ENCODE measurements at places on chromosomes 2 and 18.

DNA sequence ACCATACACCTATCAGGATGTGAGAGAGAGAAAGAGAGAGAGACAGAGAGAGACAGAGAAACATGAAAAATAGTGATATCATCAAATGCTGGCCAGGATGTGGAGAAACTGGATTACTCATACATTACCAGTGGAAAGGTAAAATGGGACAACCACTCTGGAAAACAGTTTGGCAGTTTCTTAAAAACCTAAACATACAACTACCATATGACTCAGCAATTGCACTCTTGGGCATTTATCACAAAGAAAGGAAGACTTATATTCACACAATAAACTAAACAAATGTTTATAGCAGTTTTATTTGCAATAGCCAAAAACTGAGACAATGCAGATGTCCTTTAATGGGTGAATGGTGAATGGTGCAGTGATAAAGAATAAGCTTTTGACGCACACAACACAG, 29.1 kb downstream of the SLC4A3 start:
- DNase-seq: no peak

DNA sequence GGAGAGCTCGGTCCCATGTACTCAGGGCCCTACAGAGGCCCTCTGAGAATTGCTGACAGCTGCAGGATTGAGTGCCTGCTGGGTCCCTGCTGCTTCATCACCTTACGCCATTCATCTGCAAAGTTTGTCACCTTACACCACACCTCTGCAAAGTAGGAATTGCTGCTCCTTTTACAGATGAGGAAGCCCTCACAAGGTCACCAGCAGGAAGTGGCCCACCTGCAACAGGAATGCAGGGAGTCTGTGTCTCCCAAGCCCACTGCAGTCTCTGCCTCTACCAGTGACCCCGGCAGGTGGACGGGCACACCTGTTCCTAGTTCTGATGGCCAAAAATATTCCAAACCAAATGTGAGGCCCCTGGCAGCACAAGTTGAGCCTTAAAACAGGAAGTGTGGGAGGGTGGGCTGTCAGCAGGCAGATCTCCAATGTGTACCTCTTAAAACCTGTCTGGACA, 441.4 kb downstream of the NBAS start:
- no peak for DNase-seq

DNA sequence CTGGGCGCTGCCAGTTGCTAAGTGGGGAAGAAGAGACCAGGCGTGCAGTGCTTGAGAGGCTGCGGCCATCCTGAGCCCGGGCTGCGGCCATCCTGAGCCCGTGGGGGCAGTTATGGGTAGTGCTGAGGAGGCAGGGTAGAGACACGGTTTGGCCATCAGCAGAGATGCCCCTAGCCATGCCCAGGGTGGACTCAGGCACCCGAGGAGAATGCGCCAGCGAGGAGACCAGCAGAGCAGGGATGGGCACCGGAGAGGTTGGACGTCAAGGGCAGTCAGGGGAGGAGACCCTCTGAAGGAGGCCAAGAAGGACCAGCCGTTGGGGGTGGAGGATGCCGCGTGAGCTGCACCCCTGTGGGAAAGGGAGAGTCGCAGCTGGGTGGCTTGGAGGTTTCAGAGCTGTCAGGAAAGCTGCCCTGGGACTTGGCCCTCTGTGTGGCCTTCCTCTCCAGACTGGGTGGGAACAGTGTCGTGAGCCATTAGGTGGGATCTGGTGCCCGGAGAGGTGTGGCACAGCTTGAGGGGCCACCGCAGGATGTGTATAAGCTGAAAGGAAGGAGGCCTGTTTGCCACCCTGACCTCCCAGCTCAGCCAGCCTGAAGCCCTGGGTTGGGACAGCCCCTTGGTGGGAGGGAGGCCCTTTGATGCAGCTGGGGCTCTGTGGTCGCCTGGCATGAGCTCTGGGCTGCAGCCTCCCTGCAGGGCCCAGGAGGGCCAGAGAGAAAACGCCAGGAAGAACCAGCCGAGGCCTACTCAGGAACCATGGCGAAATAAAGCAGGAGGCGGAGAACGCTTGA, 56.0 kb downstream of the SH3BP4 start:
- DNase-seq: no peak

- DNase-seq: no peak
Measured at GRCh38 chr2:225270053-225270452, 129.5 kb upstream of the NYAP2 start.

- no peak for DNase-seq
Measured at GRCh38 chr2:516944-517343, 160.3 kb downstream of the TMEM18 start.

DNA sequence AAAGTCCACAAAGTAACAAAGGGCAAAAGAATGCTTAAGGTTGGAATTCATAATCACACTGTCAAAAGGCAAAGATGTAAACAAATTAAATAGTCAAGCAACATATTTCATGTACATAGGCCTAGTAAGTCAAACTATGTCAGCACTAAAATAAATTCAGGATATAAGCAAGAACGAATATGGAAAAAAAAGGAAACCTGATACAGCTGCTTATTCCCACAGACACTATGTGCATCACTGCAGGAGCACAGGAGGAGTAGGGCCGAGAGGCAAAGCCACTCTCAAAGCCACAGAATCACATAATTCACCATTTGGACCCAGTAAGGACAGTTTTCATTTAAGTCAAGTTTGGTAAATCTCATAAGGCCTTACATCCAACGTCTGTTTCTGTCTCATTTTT, 116.6 kb downstream of the SATB2 start:
- no peak for DNase-seq

DNA sequence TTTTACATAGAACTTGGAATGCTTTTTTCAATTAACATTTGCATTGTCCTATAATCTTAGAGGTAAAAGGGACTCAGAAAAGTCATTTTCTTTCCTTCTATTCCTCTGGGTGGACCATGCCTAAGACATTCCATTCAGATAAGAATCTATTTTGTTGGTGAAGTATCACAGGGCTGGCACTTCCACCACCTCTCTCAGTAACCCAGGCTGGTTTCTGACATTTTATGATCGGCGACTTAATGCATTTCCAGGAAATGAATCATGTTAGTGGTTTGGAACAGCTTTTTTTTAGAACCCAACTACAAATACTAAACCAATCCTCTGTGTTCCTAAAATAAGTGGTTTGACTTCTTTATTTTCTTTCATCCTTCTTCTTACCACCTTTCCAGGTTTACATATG, 27.0 kb downstream of the GAD1 start:
- peak; percentile 11 for DNase-seq

DNA sequence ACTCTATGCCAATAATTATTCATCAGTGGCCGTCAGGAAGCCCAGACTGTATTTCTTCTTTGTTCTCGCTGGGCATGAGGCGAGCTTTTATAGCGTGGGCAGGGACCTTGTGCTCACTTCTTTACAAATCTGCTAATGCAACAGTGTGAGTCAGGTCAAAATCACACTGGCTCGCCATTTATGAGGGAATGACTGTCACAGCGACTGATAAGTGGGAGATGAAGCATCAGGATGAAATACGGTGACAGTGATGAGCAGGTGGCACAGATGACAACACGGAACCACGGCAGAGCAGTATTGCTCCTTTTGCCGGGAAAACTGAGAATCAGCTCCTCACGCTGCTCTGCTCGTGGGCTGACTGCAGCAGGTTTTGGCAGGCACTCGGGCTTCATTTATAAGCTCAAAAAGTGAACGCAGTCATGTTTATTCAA, 20.5 kb downstream of the TYMS start:
- DNase-seq: no peak

DNA sequence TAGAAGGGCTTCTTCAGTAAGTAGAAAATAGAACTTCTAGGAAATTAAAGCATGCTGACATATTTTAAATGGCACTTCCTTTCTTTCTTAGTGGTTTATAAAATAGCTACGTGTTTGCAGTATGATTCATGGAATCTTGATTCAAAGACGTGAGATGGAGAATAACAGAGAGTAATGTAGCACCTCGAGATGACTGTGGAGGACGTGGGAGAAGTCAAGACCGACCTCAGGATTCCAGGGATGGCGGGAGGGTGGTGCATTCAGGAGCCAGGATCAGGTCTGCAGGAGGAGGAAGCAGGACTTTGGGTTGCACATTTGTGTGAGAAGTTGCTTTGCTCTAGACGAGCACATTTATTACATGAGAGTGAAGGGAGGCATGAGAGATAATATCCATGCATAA, 56.0 kb downstream of the DCDC2C start:
- DNase-seq: no peak

- DNase-seq: no peak
Measured at GRCh38 chr2:218858671-218859555, 692 bp upstream of the WNT6 start.

DNA sequence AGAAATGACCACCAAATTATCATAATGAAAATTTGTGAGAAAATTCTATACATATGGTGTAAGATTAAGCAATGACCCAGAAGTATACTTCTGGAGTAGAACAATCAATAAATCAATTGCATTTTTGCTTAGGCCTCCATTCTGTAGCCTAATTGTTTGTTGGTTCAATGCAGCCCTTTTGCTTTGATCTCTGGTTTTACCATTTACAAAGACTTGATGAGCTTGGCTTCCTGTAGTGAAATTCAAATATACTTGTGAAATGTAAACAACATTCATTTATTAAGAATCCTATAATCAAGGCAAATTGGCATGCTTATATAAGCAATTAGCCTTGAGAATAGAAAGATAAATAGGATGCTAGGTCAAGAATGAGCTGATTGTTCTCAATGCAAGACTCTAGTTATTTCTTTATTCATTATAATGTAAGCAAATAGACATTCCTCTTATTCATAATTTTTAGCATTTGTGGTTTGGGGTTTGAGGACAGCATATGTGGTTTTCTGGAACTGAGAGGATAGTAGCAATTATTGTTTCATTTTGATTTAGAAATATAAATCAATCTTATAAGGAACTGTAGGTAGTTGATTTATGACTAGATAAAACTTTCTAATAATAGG, 9.7 kb downstream of the FMNL2 start:
- no peak for DNase-seq

DNA sequence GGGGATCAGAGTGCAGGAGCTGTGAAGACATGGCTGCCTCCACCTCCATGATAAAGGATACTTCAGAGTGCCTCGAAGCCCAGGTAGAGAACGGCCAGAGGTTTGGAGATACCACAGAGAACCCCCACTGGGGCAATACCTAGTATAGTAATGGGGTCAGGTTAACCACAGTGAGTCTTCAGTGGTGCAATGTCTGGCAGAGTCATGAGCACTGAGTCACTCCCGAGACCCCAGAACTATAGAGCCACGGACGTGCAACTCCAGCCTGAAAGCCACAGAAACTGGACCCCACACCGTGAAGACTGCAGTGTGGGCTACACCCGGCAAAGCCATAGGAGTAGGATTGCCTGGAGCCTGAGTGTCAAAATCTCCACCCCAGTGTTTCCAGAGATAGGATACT, 746.6 kb downstream of the CBLN2 start:
- DNase-seq: no peak

DNA sequence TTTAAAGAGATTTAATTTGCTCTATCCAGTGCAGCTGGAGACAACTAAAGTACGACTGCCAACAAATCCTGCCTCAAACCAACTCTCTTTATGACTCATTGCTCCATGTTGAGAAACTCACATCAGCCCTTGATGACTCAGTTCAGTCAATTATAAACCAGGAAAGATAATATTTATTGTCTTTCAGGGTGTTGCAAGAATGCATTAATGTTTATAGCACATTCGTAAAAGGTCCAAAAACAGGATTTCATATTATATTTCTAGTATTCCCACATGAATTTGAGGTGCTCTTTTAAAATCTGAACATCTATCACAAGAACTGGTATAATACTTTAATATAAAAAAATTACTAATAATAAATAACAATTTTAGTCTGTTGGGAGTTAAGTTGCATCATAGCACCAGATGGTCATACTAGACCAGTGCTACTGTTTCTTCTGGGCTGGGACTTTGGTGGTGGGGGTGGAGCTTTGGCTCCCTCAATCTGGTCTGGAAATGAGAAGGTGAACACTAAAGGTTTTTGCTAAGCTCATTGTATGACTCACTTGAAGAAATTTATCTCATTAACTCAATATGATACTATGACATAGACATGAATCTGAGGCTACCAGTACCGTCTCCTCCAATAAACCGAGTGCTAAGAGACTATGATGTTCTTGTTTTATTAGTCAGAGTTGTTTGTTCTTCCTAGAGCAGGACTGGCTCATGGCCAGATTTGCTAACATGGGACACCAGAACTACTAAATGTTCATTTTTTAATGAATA, 26.6 kb upstream of the MAP3K20 start:
- DNase-seq: no peak

DNA sequence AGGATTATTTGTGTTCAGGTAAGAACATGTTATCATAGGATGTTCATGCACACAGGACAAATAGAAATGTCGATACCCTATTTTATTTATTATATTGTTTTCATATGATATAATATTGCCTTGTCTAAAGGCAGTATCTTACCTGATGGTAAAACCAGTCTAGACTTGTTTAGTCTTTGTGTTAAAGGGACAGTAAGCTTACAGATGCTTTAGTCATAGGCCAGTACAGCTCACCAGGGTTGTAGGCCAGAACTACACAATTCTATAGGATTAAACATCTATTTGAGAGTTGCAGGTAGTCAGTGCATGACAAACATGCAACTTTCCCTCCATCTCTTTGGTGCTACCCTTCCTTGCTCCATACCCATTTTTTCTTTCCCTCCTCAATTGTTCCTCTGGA, 158.5 kb downstream of the GALNT3 start:
- DNase-seq: no peak

DNA sequence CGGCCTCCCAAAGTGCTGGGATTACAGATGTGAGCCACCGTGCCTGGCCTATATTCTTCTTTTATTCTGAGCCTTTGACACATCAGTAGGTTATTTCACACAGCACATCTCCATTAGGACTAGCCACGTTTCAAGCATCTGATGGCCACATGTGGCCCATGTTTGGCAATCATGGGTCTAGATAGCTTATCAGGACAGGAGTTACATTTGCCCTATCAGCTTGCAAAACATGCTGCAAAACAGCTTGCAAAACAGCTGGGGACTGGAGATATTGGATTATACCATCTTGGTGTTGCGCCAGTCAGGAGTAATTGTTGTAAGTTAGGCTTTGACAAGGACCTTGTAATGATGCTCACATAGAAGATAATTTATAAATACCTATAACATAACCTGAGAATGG, 94.9 kb downstream of the GBX2 start:
- no peak for DNase-seq

DNA sequence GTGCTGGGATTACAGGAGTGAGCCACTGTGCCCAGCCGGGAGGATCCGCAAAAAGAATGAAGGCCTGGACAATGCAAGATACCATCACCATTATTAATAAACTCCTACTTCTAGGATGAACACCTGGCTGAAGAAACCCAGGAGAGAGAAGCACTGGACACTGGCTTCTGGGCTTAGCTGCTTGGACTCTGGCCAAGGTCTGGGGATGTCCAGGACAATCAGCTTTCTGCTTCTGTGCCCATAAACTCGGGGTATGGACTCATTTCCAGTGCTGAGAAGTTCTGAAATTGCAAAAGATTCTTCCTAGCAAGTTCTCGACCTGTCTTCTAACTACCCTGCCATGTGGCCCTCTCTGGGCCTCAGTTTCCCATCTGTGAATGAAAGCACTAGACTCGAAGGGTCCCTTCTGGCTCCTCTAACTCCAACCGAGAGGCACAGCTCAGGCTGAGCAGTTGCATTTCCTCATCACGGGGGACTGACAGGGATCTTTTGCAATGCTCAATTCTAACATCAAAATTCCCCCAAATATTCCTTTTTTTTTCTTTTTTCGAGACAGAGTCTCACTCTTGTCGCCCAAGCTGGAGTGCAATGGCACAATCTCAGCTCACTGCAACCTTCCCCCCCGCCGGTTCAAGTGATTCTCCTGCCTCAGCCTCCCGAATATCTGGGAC, 2.4 kb upstream of the SH2D6 start:
- DNase-seq: no peak

GRCh38 chr2:171154348-171154747, 6.3 kb downstream of the TLK1 start:
- no peak for DNase-seq

GRCh38 chr2:62455957-62456692, 49.9 kb downstream of the TMEM17 start:
- no peak for DNase-seq

All from GDM1 (cell line).